ENCODE measurements at places on chromosomes 2 and 18. TPM values are rescaled to one million over a fixed set of nuclear protein-coding genes. Genes with fewer than 3 reads are reported as not detected.

- DNase-seq: no peak
- H3K4me1 ChIP-seq: no peaks in the 10 kb centered on the region
- no peak overlapping the region for H3K27ac ChIP-seq
- H3K4me3 ChIP-seq: no peak overlapping the region
Measured at GRCh38 chr18:59718464-59719157, 21.4 kb upstream of the CCBE1 start.

- peak overlapping the region; percentile 63 for H3K4me3 ChIP-seq
- DNase-seq: no peak
- H3K27me3 ChIP-seq: peaks cover 9% of the 10 kb centered on the region
- no peaks in the 10 kb centered on the region for H3K36me3 ChIP-seq
Measured at GRCh38 chr2:127105656-127106456, 1.1 kb downstream of the BIN1 start.

DNA sequence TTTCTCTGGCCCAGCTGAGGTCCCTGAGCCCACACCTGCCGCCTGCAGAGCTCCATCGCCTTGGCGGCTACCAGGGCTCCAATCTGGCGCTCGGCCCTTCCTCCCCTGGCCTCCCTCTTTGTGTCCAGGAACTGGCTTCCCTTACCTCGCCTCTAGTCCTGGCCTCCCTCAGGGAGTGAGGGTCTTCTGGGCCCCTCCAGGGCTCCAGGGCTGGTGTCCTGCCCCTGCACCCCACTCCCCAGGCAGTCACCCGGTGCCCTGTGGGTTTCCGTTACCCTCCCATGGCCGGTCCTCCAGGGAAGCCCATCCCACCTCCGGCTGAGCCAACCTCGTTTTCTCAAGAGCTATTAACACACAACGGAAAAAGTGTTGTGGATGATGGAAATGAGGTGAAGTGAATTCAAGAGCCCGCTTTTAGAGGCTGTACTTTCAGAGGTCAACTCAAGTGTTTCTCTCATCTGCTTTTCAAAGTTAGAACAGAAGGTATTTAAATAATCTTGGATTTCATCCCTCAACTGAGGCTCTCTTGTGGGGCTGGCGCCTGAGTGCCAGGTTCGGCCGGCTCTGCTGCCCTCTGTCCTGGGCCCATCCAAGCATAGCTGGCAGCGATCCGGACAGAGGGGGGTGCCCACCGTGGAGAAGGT is 131.9 kb downstream of the ASB1 start:
- no peaks in the 10 kb centered on the region for H3K4me1 ChIP-seq
- no peak for DNase-seq
- no peak overlapping the region for H3K4me3 ChIP-seq

GRCh38 chr2:81304154-81304830 is 999.7 kb upstream of the LRRTM1 start:
- DNase-seq: no peak
- H3K27me3 ChIP-seq: no peaks in the 10 kb centered on the region
- H3K27ac ChIP-seq: no peak overlapping the region

- peaks cover 32% of the 10 kb centered on the region for H3K4me1 ChIP-seq
- no peaks in the 10 kb centered on the region for H3K27me3 ChIP-seq
- H3K36me3 ChIP-seq: peaks cover 10% of the 10 kb centered on the region
- H3K4me3 ChIP-seq: no peak overlapping the region
- H3K27ac ChIP-seq: no peak overlapping the region
Measured at GRCh38 chr2:176291809-176292283, 22.6 kb downstream of the MTX2 start.

DNA sequence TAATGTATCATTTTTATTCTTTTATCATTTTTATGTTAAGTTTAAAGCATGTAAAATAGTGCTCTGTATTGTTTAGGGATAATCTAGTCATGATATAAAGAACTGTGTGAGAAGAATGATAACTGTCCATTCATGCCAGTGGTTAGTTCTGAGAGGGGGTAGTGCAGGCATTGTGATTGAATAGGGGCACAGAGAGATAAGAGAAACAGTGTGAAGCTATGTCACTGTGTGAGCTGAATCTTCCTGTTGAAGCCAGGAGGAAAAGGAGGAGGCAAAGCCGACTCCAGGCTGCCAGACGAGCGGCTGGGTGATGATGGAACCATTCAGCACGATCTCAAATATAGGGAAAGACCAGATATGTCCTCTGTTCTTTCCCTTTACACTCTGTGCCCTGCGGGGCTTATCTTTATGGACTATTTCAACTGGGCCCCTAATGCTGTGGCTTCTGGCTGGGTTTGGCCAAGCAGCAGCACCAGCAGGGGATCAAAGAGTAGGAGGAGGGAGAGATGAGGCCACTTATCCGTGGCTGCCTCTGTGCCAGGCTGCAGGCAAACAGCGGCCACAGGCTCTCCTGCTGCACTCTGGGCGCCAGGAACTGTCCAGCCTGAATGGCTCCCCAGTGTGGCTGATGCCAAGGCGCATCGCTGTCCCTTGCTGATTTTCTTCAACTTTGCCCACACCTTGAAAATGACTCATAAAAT is 128.0 kb downstream of the SPP2 start:
- H3K27ac ChIP-seq: no peak overlapping the region
- H3K4me1 ChIP-seq: no peaks in the 10 kb centered on the region
- no peak for DNase-seq
- no peaks in the 10 kb centered on the region for H3K27me3 ChIP-seq

DNA sequence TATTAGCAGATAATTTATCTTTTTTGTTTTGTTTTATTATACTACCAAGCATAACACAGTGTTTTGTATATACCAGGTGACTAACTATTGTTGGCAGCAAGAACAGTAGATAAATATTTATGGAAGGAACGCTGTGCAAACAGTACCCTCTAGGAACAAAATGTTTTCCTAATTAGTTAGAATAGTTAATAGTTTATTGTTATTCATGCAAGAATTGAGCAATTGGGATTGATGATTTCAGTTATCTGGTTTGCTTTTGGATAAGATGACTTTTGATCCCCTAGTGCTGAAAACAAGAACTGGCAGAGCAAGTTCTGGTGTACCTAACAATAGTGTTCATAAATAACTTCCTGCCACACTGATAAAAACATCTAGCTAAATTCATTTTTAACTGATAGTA is 323.3 kb downstream of the TGIF1 start:
- H3K36me3 ChIP-seq: no peaks in the 10 kb centered on the region
- DNase-seq: no peak
- H3K4me1 ChIP-seq: peaks cover 6% of the 10 kb centered on the region
- H3K27ac ChIP-seq: no peak overlapping the region
- H3K27me3 ChIP-seq: peaks cover 19% of the 10 kb centered on the region

GRCh38 chr18:23881778-23882177 is 132.8 kb upstream of the TTC39C start:
- no peak for DNase-seq
- no peak overlapping the region for H3K27ac ChIP-seq
- no peak overlapping the region for H3K4me3 ChIP-seq

DNA sequence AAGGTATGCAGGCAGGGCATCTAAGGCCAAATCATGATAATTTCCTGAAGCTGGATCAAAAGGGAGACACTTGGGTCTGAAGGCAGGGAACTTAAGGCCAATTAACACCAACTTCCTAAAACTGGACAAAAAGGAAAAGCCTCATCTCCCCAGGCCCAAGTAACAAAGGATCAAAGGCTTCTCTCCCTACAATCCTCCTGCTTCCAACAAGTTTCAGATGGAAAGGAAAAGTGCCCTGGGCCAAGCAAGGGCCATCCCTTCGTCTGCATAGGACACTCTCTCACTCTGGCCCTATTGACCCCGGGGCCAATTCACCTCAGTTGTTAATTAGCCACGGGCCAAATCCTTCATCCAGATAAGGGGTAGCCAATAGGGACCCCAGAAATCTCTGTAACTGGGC is 1335.8 kb upstream of the CDH2 start:
- no peak overlapping the region for H3K27ac ChIP-seq
- H3K4me3 ChIP-seq: no peak overlapping the region
- DNase-seq: no peak
- no peaks in the 10 kb centered on the region for H3K27me3 ChIP-seq
- no peaks in the 10 kb centered on the region for H3K36me3 ChIP-seq

MARCO gene
- not detected for total RNA-seq

EFR3B gene
- 0.41 TPM for total RNA-seq

ALK gene
- total RNA-seq: not detected

PPP1R1C gene
- total RNA-seq: not detected
